ENCODE measurements at places on chromosomes 1 and 21.

- DNase-seq, result no peak
These were observed 91.6 kb downstream of the GALNT2 start for GRCh38 chr1:230158415-230159291.

GRCh38 chr1:214857716-214858115 lies 224.8 kb upstream of the KCNK2 start:
- no peak for DNase-seq

DNA sequence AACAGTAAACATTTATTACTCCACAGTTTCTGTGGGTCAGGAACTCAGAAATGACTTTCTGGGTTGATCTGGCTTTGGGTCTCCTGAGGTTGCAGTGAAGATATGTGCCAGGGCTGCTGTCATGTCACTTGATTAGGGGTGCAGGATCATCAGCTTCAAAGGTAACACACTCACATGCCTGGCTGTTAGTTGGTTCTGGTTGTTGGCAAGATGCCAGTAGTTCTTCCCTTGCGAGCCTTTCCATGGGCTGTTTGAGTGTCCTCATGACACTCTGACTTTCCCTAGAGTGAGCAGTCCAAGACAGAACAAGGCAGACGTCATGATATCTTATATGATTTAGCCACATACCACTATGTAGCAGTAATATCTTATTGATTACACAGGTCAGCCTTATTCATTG lies 1.8 kb downstream of the SWT1 start:
- no peak for DNase-seq

DNA sequence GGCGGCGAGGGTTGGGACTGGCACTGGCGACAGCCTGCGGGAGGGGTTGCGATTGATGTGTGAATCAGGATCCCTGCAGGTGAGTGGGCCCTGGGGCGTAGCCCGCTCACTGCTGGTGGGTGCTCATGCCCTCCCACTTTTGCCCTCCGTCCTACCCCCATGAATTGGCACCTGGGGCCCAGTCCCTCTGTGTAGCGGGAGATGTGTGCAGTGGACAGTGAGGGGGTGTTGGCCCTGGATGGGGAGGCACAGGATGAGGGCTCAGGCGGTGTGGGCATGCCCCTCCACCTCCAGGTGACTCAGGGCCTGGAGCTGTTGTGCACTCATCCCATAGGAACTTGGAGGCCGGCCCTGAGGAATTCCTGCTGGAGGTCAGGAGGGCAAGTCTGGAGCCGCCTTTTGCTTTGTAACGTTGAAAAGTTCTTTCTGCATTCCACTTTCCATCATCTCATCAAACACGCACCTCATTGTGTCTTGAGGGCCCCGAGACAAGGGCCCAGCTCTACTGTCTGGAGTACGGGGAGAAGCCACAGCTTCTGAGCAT lies 3.0 kb downstream of the PEAR1 start:
- no peak for DNase-seq

- DNase-seq, result no peak
These were observed 205.0 kb downstream of the KCTD3 start for GRCh38 chr1:215772151-215772550.

Measured in stimulated activated CD4-positive, alpha-beta T cell treated with anti-CD3 and anti-CD28 coated beads, Interleukin-2, amount 100 ng/mL, for 24 hours (primary cell).